Activated effector memory CD4-positive, alpha-beta T cell treated with Interleukin-2 at 50 U/mL for 16 hours (primary cell): ENCODE measurements at places on chromosomes 1 and 21.

DNA sequence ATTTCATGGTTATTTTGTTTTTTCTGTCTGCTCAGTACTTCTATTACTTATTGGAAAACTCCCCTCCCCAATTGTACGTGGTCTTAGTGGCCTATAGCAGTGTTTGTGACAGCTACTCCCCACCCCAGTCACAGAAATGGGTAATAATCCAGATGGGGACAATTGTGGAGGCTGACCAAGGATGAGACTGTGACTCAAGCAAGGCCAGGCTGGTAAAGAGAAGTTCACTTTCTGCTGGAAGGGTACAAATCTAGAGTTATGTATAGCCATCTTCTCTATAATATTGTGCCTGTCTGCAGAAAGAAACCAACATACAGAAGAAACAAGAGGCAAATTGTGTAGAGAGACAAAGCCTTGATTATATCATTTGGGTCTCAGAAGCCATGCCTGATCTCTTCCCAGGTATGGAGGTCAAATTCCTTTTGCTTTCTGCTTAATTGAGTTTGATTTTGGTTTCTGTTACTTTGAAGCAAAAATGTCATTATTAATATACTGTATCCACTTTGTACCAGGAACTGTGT, 270.4 kb downstream of the HLX start:
- no peak for DNase-seq

DNA sequence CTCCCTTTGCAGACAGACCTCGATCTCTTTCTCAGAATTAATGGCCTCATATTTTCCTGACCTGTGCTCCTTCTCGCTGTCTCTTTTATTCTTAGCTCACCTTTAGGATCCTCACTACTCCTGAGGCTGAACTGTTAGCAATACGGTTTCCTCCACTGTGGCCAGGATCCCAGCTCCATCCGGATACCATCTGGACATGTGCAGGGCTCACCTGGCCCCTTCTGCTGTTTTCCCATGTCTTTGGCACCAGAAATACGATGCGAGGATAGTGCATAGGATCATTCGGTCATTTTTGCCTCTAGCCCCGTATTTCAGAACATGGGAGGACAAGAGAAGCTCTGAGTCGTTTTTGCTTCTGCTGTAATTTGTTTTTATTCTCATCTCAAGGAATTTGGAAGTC, 108.5 kb upstream of the KIF26B start:
- no peak for DNase-seq

DNA sequence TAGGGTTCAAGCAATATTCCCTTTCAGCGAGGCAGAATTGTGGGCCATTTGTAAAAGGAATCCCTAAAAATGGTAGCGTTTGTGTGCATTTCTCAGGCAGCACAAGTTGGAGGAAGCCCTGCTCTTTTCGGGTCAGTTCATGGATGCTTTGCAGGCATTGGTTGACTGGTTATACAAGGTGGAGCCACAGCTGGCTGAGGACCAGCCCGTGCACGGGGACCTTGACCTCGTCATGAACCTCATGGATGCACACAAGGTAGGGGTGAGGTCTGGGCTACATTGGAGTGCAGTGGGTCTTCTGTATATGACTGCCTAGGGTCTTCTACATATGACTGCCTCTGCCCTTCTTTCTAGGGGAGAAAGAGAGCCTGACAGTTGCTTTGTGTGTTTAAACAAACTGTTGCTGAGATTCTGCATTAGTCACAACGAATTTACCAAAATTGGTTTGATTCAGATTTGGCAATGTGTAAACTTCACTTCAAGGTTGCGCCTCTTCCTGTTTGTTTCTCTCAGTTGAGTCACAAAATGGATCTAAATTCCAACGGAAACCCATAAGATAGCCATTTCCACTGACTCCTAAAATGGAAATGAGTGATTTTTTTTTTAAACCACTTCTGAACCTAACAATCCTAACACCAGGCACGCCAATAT, 40.4 kb upstream of the BMP8A start:
- DNase-seq: no peak

DNA sequence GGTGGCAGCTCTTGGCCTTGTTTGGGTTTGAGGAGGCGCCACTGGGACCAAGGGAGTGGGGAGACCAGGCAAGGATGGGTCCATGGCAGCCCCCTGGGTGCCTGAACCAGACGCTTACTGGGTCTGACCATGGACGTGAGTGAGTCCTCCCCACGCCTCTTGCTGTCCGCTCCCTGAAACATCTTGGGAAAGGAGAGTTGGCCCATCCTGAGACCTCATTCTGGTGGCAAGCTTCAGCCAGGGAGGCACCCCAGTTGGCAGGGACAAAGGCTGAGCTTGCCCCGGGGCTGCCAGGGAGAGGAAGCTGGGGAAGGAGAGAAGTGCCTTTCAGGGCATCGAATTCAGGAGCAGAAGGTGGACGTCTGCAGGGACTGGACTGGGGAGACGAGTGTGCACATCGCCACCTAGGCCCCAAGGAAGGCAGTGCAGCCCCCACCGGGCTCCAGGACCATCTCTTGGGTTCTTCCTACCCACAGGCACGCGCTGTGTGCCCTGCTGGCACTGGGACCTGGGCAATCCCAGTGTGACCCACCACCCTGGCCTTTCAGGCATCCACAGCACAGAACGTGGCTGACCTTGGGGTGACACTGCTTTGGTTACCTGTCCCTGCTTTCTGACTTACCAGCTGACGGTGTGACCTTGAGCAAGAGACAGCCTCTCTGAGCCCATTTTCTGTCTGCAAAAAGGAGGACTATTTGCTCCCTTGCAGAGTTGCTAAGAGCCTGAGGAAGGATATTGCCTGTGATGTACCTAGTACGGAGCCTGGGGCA, 132.9 kb upstream of the WNT4 start:
- DNase-seq: no peak

- DNase-seq: peak; percentile 69
Measured at GRCh38 chr1:28882009-28882628, 32.2 kb upstream of the EPB41 start.

DNA sequence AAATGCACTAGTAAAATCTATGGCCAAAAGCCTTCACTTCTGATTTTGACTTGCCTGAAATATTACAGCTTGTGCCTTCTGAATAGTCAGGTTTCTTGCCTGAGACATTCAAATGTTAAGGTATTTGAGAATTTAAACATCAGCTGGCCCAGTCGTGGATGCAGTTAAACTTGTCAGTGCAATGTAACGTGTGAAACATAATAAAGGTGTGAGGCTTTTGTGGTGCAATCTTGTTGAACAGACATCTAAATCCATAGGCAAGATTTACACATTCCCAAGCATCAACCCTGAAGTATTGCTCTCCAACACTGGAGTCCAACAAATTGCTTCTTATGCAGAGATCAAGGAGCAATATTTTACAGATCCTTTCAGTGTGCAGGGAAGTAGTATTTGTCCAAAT, 4.4 kb downstream of the CCN1 start:
- DNase-seq: no peak

DNA sequence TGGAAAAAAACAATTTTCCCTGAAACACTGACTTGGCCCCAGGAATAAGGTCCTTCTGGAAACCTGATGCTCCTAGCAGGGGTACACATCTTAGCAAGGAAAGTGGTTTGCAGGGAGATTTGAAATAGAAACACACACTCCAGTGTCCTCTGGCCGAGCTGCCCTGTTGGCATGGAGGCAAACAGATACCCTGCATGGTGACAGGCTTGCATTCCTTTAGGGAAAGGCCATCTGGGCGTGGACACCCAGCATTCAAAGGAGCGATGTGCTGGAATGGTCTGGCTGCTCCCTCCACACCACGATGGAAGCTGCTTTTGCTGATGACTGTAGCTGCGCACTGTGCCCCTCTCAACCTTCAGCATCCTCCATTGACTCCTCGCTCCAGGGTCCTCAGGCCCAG, 41.5 kb upstream of the BCAR3 start:
- DNase-seq: no peak
